ENCODE measurements at places on chromosomes 13 and 19. TPM values are rescaled to one million over a fixed set of nuclear protein-coding genes. Genes with fewer than 3 reads are reported as not detected.

DNA sequence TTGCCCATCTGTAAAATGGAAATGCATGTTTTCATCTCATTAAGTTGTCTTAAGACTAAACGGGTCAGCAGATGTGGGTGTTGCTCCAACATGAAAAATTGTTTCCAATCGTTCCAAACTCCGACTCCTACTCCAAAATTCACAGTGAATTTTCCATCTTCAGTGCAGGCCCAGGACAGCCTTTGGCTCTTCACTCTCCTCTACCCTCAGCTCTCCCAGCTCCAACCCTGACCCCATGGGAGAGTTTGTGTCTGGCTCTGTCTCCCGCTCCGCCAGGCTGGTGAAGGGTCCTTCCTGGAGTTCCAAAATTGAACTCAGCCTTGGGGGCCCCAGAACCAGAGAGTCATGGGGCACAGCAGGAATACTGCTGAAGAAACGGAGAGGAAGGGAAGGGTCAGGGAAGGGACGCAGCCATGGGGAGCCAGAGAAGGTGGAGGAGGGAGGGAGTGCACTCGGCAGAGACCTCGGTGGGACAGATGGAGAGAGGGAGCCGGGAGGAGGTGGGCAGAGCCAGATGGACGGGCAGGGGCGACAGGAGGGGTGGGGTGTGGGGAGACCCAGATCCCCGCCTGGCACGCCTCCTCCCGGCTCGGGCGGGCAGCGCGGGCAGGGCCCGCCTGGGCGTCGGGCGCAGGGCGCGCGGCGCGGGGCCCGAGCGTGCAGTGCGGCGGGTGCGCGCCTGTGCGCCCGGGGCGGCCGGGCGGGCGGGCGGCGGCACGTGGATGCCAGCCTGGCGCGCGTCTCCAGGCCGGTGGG is 45.6 kb downstream of the CELF5 start:
- no peak overlapping the region for H3K27ac ChIP-seq
- peaks cover 33% of the 10 kb centered on the region for H3K27me3 ChIP-seq
- DNase-seq: no peak
- peaks cover 8% of the 10 kb centered on the region for H3K4me1 ChIP-seq
- no peak overlapping the region for H3K4me3 ChIP-seq

GRCh38 chr13:46121033-46121432 is 16.2 kb upstream of the CPB2 start:
- no peak overlapping the region for H3K27ac ChIP-seq
- DNase-seq: no peak
- peaks cover 12% of the 10 kb centered on the region for H3K4me1 ChIP-seq
- H3K4me3 ChIP-seq: no peak overlapping the region
- H3K36me3 ChIP-seq: peaks cover 6% of the 10 kb centered on the region
- peaks cover 22% of the 10 kb centered on the region for H3K27me3 ChIP-seq

GRCh38 chr19:31339411-31339810 is 9.8 kb downstream of the TSHZ3 start:
- no peak for DNase-seq
- peaks cover 72% of the 10 kb centered on the region for H3K27me3 ChIP-seq
- H3K36me3 ChIP-seq: no peaks in the 10 kb centered on the region
- no peak overlapping the region for H3K4me3 ChIP-seq
- H3K27ac ChIP-seq: no peak overlapping the region
- peaks cover 19% of the 10 kb centered on the region for H3K4me1 ChIP-seq

- H3K36me3 ChIP-seq: no peaks in the 10 kb centered on the region
- no peak overlapping the region for H3K27ac ChIP-seq
- peaks cover 4% of the 10 kb centered on the region for H3K4me1 ChIP-seq
- H3K4me3 ChIP-seq: no peak overlapping the region
- H3K27me3 ChIP-seq: peaks cover 9% of the 10 kb centered on the region
Observed at GRCh38 chr13:30020726-30021312, 170.4 kb upstream of the UBL3 start.

GRCh38 chr13:48580185-48580803 is 47.4 kb upstream of the RCBTB2 start:
- peak; percentile 80 for DNase-seq
- H3K27me3 ChIP-seq: peaks cover 44% of the 10 kb centered on the region
- peaks cover 43% of the 10 kb centered on the region for H3K4me1 ChIP-seq
- H3K27ac ChIP-seq: no peak overlapping the region

- peaks cover 36% of the 10 kb centered on the region for H3K4me1 ChIP-seq
- peaks cover 21% of the 10 kb centered on the region for H3K36me3 ChIP-seq
- H3K4me3 ChIP-seq: peak overlapping the region; percentile 92
Observed at GRCh38 chr13:76993021-76993420, 1.1 kb downstream of the CLN5 start.

DNA sequence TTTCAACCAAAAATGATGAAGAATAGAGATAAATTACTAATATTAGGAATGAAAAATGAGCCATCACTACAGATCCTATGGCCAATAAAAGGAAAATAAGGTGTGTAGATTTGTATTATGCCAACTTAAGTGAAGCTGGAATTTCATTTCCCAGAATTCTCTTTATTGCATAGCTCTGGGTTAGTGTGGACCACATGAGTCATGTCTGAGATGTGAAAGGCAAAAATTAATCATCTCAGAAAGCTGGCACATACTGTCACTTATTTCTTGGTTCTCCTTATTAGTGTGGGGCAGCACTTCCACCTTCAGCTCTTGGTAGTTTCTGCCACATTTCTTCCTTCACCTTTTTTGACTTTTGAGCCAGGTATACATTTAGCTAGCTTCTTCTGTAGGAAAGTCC is 82.6 kb downstream of the KATNAL1 start:
- H3K27ac ChIP-seq: no peak overlapping the region
- peaks cover 16% of the 10 kb centered on the region for H3K4me1 ChIP-seq
- H3K4me3 ChIP-seq: no peak overlapping the region
- no peaks in the 10 kb centered on the region for H3K27me3 ChIP-seq

DNA sequence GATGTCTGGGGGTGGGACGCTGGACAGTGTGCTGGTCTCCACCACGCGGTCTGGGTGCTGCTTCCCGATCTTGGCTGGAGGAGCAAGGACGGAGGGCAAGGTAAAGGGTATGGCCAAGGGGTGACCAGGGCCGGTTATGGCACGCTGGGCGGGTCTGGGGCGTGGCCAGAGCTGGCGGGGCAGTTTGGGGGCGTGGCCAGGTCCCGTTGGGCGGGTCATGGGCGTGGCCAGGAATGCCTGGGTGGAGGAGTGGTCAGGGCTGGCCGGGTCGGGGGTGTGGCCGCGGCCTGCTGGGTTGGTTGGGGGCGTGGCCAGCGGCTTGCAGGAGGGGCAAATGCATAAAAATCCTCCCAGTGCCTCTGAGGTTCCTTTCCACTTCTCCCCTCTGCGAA is 19.2 kb downstream of the GPX4 start:
- no peak overlapping the region for H3K27ac ChIP-seq
- peaks cover 40% of the 10 kb centered on the region for H3K36me3 ChIP-seq
- DNase-seq: peak; percentile 73

- no peak for DNase-seq
- no peaks in the 10 kb centered on the region for H3K27me3 ChIP-seq
Observed at GRCh38 chr13:79365981-79366380, 40.1 kb downstream of the RBM26 start.

DNA sequence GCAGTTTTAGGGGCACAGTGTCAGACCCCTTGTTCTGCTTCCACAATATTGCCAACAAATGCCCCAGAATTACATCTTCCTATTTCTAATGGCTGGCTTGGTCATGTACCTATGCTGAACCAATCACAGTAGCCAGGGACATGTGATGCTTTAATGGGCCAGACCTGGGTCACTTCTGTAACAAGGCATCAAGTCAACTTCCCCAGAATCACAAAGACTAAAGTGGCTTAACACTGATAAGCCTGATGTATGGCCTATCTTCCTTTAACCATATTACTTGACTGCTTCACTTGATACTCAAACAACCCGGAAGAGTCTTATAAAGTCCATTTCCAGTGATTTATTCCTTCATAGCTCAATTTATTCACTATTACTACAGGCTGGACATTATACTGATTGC is 19.6 kb downstream of the LNX2 start:
- no peak overlapping the region for H3K27ac ChIP-seq
- DNase-seq: no peak
- no peaks in the 10 kb centered on the region for H3K27me3 ChIP-seq
- H3K36me3 ChIP-seq: no peaks in the 10 kb centered on the region
- no peak overlapping the region for H3K4me3 ChIP-seq

GRCh38 chr19:17229890-17230289 is 3.9 kb downstream of the OCEL1 start:
- H3K4me1 ChIP-seq: peaks cover 16% of the 10 kb centered on the region
- no peak overlapping the region for H3K4me3 ChIP-seq
- no peak overlapping the region for H3K27ac ChIP-seq

Gene CPAMD8
- total RNA-seq: 1.3 TPM

Gene KIR3DL2
- total RNA-seq: 1.8 TPM

Gene HRC
- total RNA-seq: not detected

Gene DEDD2
- 40.7 TPM for total RNA-seq

Gene SHISA7
- not detected for total RNA-seq

Gene LIN37
- 9.2 TPM for total RNA-seq

Gene INAFM1
- 14.5 TPM for total RNA-seq

Measured in activated CD8-positive, alpha-beta memory T cell treated with anti-CD3 and anti-CD28 coated beads, Interleukin-2, amount 10 ng/mL, durations not matched to agents 7 days and 5 days (primary cell).